ENCODE measurements at places on chromosomes 1 and 21. TPM values are rescaled to one million over a fixed set of nuclear protein-coding genes. Genes with fewer than 3 reads are reported as not detected.

DNA sequence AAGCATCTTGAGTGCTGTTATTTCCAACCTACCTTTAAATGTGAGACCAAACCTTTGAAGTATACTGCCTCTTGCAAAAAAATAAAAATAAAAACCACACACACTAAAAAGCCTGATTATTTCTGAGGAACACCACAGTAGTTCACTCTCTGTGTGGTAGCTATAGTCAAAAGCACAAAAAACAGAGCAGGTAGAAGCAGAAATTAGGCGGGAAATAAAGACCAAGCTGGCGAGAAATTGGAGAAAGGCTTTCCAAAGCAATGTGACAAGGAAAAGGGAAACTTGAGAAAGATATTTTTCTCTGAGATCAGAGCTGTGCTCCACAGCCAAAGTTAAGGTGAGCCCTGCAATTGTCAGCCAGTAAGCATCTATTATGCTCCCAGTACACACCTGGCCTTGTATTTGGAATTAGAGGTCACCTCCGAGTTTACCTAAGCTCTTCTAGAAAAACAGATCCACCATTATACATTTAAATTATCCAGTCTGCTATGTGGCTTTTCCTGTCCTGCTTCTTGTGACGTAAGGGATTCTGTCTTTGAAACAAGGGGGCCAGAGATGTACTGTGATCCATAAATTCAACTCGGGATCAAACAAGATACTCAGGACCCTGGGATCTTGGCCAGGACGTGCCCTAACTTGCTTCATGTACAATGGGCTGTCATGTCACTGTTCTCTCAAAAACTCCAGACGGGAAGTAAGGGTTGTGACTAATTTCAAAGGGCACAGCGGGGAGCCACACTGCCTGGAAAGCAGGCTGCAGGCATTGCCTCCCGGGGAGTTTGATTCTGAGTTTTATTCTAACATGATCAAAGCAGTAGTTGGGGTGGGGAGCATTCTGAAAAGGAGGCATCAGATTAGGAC, 39.8 kb upstream of the RAB4A start:
- H3K36me3 ChIP-seq, result no peaks in the 10 kb centered on the region
- H3K27ac ChIP-seq, result peak overlapping the region; percentile 74
- H3K4me1 ChIP-seq, result peaks cover 40% of the 10 kb centered on the region
- DNase-seq, result peak; percentile 61

GRCh38 chr1:97139512-97139911, 417.9 kb downstream of the PTBP2 start:
- H3K27ac ChIP-seq, result no peak overlapping the region
- peaks cover 20% of the 10 kb centered on the region for H3K4me1 ChIP-seq
- no peaks in the 10 kb centered on the region for H3K36me3 ChIP-seq
- no peak for DNase-seq

CFAP57 gene
- polyA plus RNA-seq, result not detected

RGSL1 gene
- polyA plus RNA-seq, result not detected

GRCh38 chr1:155900161-155900560, 11.0 kb downstream of the RIT1 start:
- H3K27me3 ChIP-seq, result no peaks in the 10 kb centered on the region
- DNase-seq, result no peak
- no peaks in the 10 kb centered on the region for H3K4me1 ChIP-seq
- no peak overlapping the region for H3K4me3 ChIP-seq
- no peak overlapping the region for H3K27ac ChIP-seq

RBBP4 gene
- polyA plus RNA-seq, result 81.1 TPM
